Cortex of kidney (tissue), 1 donor: ENCODE measurements at places on chromosomes 4 and X.

DNA sequence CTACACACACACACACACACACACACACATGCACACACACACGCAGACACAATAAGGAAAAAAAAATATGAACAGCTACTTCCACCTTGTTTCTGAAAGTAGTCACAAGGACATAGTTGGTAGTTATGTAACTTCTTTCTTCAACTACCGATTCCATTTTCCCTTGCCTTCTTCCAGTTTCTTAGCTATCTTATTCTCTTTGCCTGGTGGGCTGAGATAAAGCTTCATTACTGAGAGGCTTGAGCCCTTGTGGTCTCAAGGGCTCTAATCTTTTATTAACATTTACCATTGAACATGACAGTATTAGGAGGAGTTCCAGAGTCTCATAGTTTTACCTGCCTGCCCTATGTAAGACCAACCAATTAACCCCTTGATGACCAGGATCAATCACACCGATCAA lies 8.9 kb upstream of the SMIM10 start:
- DNase-seq, result no peak

DNA sequence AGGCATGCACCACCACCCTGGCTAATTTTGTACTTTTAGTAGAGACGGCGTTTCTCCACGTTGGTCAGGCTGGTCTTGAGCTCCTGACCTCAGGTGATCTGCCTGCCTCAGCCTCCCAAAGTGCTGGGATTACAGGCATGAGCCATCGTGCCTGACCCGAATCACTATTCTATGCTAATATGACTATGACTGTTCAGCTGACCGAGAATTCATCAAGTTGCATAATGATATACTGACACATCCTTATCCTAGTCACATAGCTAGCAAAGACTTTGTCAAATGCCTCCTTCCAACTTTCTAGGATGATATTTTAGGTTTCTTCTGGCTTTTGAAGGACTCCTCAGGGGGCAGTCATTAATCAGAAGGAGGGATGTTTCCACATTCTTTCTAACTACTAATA lies 4.8 kb upstream of the GPM6B start:
- DNase-seq, result no peak

- DNase-seq, result no peak
Measured at GRCh38 chr4:109263721-109264120, 38.7 kb downstream of the COL25A1 start.

- no peak for DNase-seq
Measured at GRCh38 chr4:184056877-184057276, 151.8 kb downstream of the STOX2 start.

DNA sequence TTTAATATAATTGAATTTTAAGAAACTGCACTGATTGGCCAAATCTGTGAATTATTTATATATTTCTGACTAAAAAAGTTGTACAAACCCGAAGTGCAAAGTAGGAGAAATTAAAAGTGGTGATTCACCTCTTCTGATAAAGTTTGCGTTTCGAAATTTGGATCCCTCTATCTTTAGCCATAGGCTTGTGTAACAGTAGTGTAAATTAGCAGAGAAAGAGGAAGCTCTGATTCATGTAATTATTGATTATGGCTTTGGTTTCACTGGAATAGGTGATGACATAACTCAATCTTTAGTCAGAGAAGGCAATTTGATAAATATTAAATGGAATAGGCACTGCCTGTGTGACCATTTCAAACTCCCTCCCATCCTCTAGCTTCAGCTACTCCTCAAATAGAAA lies 717.8 kb upstream of the PCDH7 start:
- no peak for DNase-seq

DNA sequence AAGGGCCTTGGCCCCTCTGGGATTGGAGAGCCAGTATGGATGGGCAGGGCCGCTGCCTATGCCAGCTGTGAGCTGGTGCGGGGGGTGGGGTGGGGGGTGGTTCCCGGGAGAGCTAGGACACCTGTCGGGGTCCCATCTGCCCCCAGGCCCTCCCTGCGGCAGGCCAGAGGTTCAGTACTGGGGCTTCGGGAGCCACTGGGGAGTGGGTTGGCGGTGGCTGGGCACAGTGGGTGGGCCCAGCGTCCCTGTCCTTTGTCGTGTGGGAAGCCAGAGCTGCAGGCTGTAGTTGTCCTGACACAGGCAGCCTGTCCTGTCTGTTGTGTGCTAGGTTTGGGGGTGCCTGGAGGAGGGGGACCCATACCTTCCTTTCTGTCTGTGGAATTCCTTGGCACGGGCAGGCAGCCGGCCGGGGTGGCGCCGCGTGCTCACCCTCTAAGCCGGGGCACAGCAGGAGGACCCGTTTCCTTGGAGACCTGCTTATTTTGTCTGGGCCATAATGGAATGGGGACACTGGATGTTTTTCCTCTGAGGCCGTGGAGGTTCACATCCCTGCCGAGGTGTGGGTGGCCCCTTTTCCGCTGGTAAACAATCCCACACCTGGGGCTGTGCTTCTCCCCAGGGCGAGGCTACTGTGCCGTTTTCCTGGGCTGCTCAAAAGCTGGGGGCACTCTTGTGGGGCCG lies 14.8 kb downstream of the DOK7 start:
- DNase-seq, result no peak

GRCh38 chrX:108219949-108220601 lies 128.5 kb downstream of the ATG4A start:
- DNase-seq, result no peak

- DNase-seq, result no peak
Measured at GRCh38 chrX:12946838-12947544, 27.9 kb upstream of the TMSB4X start.

DNA sequence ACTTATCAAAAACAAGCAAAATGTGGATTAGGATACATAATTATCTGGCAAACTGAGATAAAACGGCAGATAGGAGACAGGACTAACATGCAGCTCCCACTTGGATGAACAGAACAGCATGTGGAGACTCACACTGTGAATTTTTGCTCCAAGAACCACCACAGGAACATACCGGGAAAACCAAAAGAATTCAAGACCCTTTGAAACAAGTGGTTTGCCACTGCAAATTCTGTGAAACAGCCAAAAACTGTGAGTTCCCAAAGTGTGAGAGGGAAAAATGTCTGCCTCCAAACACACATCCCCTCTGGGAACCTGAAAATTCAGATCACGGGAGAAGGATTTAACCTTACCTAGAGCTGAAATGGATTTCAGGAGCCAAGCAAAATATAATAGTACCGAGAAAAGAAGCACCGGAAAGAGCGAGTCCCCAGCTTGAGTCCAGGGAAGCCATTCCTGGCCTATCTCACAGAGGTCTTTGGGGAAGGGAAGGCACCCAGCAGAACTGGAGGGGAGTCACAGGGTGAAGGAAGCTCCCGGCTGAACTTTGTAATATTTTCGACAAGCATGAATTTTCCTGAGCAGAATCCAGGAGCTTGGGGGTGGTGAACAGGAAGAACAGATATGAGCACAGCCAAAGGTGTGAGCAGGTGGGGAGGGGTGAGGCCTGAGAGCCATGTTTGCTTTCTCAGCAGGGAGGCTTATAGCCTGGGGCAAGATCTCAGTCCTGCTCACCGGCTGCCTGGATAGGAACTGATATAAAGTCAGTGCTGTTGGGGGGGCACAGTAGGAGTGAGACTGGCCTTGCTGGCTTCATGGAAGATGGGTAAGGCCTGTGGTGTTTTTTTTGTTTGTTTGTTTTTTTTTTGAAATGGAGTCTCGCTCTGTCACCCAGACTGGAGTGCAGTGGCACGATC lies 23.9 kb downstream of the MANBA start:
- DNase-seq, result no peak

DNA sequence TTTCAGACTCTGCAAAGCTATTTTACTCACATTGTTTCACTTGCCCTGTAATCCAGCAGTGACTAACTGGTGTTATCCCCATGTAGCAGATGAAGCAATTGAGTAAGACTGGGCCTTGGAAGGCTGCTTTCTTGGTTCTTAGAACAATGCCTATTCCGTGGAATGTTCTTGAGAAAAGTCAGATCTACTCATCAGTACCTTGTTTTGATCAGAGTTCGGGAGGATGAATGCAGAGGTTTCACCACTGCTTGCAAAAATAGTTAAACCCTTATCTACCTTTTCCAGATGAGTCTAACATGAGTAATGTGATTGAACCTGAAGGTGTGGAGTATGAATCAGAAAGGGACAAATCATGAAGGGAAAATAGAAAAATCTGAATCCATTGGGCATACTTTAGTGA lies 1.8 kb downstream of the MAOB start:
- no peak for DNase-seq

- DNase-seq, result no peak
Measured at GRCh38 chrX:10115082-10115481, 41.7 kb upstream of the CLCN4 start.

- DNase-seq, result no peak
Measured at GRCh38 chr4:81164126-81164525, 50.9 kb downstream of the PRKG2 start.

- DNase-seq, result no peak
Measured at GRCh38 chr4:42150653-42151567, 1.5 kb downstream of the BEND4 start.

DNA sequence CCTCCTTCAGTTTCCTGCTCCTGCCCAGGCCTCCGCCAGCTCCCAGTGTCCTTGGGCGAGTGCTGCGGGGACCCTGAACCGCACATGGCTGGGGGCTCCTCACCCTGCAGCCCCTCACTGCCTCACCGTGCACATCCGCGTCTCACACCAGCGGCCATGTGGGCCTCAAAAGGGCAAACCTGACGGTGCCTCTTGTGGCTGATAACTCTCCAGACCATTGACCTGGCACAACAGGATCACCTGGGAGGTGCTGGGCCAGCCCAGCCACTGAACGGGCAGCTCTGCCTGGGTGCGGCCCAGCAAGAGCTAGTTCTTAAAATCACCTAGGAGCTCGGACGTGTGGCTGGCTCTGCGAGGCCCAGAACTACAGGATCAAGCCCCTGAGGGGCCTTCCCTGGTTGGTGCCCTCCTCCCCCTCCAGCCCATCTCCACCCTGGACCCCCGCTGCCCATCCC lies 4.1 kb upstream of the S100P start:
- DNase-seq, result no peak

DNA sequence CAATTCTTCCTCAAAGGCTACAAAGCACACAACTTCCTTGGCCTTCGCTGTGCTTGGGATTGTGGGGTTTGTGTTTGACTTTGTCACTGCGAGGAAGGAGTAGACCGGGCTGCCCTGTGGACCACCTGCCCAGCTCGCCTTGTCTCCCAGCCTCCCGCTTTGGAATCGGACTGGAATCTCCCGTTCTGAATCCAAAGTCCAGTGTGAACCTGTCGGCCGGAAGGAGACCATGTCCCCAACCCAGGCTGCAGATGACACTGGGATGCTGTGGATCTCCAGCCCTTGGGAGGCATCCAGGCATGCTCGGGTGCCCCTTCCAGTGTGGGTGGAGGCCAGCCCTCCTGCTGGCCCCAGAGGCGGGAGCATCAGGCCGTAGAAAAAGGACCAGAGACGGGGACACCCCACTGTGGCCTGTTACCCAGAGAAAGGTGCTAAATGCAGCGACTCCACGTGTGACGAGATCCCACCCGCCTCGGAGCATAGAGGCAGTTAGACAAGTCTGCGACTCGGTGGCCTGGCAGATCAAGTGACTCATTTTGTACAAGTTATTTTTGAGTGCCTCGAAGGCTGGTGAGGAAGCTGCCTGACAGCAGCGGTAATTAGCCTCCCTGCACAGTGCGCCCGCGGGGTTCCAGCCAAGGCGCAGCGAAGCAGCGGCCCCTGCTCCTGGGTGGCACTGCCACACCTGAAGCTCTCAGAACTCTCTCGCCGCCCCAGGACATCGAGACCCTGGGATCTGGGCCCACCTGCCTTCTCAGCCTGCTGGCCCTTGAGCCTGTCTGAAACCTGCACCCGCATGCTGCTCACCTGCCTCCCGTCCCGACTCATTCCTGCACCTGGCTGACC lies 57.5 kb downstream of the ADRA2C start:
- no peak for DNase-seq

DNA sequence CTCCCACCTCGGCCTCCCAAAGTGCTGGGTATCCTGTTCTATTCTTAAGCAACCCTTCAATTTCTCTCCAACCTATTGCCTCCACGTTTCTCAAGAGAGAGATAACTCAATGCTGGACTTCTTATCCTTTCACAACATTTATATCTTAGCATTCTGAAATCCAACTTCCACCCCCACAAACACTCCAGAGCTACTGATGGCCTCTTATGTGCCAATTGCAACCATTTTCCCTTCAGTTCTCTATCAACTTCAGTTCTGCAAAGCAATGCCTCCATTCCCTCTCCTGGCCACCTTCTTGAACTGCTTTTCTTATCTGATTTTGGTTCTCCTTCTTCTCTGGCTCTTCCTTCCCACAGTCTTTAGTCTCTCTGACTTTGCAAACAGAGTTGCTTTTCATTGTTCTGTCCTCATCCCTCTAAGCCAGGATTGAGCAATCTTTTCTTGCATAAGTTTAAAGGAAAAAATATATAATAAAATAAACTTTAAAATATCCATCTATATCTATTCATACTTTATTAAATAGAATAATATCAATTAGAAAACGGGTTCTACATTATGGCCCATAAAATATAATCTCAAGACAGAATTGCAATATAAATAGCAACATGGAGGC lies 3.6 kb upstream of the STBD1 start:
- no peak for DNase-seq

GRCh38 chrX:11103006-11103405 lies 8.1 kb upstream of the HCCS start:
- no peak for DNase-seq

DNA sequence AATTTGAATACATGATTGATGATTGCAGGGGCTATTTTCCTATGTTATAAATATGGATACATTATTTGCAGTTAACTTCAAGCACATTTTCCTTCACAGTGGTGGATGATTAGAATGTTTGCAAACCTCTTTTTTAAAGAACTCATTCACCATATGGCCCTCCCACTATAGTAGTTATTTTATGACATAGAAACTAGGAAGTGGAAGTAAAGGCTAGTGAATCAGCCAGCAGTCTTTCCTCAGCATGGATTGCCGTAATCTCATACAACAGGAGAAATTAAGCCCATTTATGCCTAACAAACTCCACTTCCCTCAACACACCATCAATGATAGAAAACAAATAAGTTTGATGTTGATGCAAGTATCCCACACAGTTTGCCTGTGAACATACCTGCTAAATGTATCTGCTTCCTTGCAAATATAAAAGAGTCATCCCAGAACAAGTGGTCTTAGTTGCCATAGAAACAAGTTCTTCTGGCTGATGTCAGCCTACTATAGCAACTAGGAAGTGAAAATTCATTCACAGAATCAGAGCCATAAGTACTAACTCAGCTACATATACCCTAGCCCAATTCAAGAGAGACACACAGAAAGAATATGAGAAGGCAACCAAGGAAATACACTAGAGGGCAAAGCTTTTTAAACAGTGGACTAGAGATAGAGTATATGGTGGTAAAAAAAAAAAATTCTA lies 100.9 kb upstream of the RADX start:
- DNase-seq, result no peak

DNA sequence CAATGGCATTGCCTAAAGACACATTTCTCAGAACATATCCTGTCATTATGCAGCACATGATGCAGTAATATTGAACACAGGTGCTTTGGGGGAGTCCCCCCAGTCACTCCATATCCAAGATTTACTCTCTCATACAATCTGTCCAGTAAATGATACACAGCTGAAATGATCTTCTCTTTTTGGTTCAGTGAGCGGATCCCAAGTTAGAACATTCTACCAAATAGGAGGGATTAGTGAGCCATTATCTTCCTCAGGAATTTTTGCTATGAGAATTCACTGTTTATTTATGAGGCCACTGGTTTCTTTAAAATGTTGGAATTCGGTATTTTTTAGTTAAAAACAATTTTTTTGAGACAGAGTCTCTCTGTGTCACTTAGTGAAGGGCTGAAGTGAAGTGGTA lies 96.5 kb downstream of the TRAPPC11 start:
- no peak for DNase-seq

GRCh38 chr4:87953826-87954225 lies 21.7 kb upstream of the SPP1 start:
- no peak for DNase-seq

- DNase-seq, result no peak
Measured at GRCh38 chr4:129603241-129603931, 507.4 kb downstream of the C4orf33 start.
